RPMI7951 (cell line): ENCODE measurements at places on chromosomes 7 and 10.

- no peak for DNase-seq
These were observed 76.2 kb upstream of the PPP2R2D start for GRCh38 chr10:131824371-131825149.

DNA sequence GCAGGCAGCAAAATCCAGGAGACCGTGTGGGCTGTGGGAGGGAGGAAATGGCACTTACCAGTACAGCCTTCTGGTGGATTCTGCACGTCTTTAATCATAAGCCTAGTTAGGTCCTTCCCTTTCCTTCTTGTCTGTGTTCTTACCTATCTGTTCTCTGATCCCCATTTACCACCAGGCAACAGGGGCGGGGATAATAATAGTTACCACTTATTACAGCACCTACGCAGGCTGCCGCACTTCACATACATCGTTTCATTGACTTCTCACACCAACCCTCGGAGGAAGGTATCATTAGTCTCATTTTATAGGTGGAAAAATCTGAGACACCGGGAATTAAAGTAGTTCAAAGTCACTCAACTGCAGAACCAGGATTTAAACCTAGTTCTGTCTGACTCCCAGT is 4.5 kb upstream of the EPHA1 start:
- no peak for DNase-seq

DNA sequence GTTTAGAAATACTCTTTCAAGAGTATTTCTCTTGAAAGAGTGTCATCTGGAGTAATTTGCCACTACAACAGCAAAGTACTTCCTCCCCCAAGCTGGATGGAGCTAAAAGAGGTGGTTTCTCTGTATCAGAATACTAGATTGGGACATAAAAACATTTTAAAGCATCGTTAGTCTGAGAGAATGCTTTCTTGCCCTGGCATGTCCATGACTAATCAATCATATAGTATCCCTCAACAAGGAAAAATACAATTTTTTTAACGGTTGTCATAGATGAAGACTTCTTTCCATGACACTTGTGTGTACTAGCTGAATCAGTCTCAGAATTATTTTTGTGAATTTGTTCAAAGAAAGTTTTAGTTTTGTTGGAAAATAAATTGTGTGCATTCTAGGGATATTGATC is 237.9 kb downstream of the NEBL start:
- no peak for DNase-seq

- DNase-seq: no peak
These were observed 220.4 kb downstream of the SDHAF3 start for GRCh38 chr7:97337849-97338248.

DNA sequence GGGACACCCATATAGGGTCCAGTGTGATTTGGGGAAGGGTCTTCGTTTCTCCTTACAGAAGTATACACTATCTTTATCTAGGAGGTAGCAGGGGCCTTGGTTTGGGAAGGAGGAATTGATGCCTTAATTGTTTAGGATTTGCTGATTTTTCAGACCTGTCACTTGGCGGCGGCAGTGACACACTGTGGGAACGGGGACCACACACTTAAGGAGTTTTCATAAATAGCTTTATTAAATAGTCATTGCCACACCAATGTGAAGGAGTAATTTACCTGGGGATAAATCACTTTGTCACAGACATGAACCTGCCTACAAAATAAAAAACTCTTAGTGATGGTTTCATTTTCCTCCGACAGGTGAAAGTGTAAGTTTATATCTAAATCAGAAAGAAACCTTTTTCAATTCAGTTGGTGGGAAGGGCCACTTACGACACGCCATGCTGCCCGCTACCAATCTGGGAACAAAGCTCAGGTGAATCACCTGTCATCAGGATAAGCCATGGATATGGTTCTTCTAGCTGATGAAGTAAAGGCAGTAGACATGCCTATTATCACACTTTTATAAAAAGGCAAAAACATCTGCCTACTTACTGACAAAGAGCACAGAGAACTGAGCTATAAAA is 12.3 kb upstream of the ENO4 start:
- DNase-seq: no peak

- no peak for DNase-seq
These were observed 1167.6 kb downstream of the NXPH1 start for GRCh38 chr7:9600974-9601373.
